ENCODE measurements at places on chromosomes 12 and 14.

- no peak for DNase-seq
These were observed 155.5 kb downstream of the KIF21A start for GRCh38 chr12:39287409-39287808.

DNA sequence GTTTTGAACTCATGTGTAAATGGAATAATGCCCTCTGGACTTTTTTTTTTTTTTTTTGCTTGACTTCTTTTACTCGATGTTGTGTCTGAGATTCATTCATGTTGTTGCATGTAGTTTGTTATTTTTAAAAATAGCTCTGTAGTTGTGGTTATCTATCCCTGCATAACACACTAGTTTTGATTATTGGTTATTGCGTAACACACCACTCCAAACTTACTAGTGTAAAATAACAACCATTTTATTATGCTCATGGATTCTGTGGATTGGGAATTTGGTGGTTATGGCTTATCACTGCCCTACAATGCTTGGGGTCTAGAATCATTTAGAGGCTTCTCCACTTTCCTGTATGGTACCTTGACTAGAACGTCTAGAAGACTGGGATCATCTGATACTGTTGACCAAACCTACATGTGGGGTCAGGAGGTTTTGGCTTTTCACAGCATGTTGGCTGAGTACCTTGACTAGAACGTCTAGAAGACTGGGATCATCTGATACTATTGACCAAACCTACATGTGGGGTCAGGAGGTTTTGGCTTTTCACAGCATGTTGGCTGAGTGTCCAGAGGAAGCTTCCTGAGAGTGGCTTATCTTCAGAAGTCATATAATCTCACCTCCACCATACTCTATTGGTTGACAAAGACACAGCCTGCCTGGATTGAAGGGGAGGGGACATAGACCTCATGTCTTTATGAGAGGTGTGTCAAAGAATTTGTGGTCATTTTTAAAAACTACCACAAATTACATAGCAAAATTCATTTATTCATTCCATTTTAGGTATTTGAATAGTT, 11.6 kb downstream of the VRK1 start:
- no peak for DNase-seq

DNA sequence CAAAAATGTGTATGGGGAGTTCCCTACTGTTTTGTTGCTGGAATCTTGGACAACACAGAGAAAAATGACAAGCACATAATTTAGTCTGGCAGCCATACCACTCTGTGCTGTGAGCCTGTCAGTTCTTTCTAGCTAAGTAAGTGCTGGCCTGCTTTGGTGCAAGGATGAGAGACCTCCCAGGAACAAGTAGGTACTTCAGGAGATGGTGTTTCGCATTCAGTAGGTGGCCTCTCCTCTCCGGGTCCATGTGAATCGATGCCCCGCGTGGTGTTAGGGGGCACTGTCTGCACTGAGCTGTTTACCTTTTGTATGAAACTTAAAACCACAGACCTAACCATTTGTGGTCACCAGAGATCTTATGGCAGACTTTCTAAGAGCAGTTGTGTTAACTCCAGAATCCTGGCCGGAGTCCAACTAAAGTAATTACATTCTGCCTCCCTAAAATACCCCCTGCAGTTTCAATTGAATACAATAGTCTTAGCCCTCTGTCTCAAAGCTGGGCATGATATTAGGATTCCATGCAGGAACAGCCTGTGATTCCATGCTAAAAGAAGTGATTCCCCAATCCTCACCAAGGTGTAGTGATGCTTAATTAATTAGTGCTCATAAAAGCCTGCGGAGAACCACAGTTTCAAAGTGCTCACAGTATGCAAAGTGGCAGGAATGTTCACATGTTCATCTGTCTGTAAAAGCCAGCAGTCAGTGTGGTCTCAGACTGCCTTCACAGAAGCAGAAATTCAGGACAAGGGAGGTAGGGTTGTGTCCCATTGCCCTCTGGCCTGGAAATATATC, 64.2 kb downstream of the LLPH start:
- no peak for DNase-seq

GRCh38 chr12:24173067-24173466, 223.6 kb upstream of the SOX5 start:
- DNase-seq = no peak

DNA sequence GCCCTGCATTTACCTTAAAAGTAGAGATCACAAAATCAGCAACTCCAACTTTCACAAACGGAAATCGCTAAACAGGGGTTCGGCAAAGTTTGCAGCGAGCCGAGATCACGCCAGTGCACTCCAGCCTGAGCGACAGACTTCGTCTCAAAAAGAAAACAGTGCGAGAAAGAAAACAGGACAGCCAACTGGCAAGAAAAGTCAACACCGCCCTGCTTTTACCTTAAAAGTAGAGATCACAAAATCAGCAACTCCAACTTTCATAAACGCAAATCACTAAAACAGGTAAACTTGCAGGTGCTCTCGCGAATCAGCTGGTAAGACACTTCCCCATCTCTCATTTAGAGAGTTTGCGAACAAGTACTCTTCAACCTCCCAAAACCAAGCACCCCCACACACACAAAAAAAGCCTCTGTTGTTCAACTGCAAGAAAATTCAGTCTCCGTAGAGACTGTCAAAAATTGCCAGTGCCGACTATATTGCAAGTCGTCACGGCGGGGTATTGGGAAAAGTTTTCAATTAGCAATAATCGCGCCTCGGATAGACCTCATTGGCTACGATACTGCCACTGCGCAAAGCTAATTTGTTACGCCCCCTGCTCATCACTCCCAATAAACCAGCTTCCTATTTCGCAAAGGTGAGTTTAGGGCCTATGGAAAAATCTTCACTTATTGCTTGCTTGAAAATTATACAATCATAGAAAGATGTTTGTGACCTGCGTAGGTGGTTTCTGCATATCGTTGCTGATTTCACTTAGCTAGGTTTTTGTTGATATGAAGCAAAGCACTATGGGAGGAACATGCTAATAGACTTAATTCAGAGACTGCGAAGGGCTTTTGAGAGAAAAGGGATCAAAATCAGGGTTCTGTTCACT, at the start of gene RNU4-1:
TSS of gene RNU4-1 (minus strand) at position 577 of the 871 bp plus-strand sequence.
- peak; percentile 93 for DNase-seq

DNA sequence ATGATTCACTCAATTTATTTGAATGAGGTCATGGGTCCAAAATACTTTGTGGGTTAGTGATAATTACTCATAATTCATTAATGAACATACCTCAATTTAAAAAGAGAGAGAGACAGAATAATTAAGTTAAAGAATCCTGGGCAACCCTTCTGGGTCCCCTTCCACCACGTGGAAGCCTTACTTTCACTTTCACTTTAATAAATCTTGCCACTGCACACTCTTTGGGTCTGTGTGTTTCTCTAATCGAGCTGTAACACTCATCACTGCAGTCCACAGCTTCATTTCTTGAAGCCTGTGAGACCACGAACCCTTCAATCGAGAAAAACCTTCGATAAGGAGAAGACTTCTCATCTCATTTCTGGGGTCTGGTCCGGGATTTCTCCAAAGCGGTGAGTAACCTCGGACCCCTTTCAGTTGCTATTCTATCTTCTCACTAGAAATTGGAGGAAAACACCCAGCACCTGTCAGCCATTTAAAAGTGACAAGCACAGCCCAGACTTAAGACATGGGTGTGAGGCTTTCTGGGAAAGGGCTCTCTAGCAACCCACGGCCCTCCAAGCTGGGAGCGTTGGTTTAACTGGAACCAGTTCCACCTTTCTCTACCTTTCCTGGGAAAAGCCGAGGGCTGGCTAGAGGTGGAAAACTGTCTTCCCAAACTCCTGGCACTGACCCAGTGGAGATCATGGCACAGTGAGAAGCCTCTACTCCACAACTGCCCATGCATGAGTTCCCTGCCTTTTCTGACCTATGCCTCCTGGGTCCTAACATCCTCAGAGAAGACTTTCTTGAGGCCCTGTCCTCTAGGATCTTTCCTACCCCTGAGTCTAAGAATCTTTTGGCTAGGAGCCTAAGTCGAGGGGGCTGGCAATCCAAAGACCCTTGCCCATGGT, 148.8 kb upstream of the ATF7IP start:
- DNase-seq = peak; percentile 62

- DNase-seq = no peak
These were observed 37.0 kb upstream of the TMX1 start for GRCh38 chr14:51202914-51203665.

DNA sequence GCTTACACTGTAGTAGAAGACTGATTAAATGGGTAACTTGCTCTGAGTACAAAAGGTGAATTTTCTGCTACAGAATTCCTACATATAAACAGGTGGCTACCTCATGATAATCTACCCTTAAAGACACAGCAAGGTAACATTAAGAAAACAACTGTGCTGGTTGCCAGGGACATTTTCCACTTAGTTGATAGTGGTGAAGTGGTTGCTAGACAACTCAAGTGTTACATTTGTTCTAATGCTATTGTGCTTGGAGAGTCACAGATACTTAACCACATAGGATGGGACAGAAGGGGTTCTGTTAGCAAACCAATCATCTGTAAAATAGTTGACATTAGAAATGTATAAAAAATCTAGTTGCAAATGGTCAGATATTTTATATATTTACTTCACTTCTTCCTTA, 870.3 kb upstream of the SEL1L start:
- DNase-seq = no peak

- no peak for DNase-seq
These were observed 84.2 kb downstream of the PIWIL1 start for GRCh38 chr12:130421896-130422295.

GRCh38 chr12:12890543-12891079, 751 bp upstream of the GPRC5A start:
- peak; percentile 29 for DNase-seq

DNA sequence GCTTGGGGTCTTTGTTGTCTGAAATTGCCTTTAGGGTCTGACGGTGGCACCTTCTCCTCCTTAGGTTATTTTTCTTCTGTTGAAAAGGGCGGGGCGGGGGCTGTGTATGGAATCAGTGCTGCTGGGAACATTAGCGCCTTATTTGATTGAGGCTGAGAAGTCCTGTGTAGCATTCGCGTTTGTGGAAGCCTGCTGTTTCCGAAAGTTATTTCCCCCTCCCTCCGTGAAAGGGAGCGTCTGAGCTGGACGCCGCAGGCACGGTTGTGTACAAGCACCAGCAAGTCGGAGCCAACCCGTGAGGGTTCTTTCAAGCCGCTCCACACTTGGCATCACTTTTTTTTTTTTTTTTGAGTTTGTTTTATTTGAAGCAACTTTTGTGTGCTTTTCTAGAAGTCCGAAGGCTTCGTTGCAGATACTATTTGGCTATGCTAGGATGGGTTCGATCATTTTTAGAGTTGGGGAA, 1.1 kb downstream of the SYNE2 start:
- DNase-seq = peak; percentile 71

DNA sequence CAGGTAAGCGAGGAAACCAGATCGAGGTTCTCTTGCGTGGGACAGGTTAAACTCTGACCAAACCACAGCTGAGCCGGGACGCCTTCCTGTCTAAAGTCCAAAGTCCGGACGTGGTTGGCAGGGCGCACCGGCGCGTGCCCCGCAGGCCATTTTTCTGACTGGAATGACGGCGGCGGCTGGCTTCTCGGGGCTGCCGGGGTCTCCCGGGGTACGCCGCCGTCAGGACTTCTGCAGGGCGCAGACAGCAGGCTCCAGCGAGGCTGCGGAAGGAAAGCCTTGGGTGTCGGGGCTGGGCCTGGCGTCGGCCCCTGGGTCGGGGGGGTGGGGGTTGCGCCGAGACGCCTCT, 32.8 kb downstream of the MIA2 start:
- no peak for DNase-seq

GRCh38 chr14:95193081-95193480, 35.8 kb upstream of the DICER1 start:
- no peak for DNase-seq

GRCh38 chr14:29233188-29233587, 466.6 kb downstream of the FOXG1 start:
- no peak for DNase-seq

DNA sequence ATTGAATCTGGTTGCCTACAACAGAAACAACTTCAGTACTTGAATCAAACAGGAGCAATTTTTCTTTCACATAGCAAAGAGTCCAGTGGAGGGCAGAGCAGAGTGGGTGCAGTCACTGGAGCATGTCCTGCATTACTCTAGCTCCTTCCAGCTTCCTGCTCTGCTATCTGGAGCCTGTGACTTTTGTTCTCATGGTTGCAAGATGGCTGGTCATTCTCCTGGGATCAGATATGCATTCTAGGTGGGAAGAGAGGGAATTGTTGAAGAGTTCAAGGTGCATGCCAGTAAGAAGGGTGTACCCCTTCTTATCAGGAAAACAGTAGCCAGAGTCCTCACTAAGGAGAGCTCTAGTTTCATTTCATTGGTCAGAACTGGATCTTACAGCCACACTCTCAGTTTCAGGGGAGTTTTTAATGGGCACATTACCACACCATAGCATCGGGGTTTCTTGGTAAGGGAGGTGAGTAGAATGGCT, 8.0 kb downstream of the IFT43 start:
- no peak for DNase-seq

GRCh38 chr12:120642826-120643225, 2.4 kb downstream of the CABP1 start:
- no peak for DNase-seq

GRCh38 chr12:32944195-32944594, 47.6 kb upstream of the PKP2 start:
- DNase-seq = no peak

DNA sequence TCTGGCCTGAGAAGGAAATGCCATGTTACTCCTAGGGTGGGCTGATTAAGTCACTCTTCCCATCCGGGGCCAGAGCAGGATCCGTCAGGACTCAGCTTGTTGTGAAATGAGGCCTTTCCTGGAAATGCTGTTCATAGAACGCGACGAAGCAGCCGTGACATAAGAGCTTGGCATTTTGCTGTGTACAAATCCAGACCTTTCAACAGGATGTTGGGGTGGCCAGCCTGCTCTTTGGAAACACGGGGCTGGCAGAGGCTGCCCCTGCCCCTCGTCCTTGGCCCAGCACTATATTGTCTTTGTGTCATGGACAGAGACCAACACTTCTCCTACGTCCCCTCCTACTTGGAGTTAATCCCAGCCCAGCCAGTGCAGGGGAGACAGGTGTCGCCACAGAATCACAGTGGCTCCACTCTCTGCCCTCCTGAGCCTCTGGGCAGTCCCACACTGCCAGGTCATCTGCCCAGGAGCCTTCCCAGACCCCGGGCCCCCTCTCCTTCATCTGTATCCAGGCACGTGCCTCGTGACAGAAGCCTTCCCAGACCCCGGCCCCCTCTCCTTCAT, 18.6 kb upstream of the EIF5 start:
- no peak for DNase-seq

DNA sequence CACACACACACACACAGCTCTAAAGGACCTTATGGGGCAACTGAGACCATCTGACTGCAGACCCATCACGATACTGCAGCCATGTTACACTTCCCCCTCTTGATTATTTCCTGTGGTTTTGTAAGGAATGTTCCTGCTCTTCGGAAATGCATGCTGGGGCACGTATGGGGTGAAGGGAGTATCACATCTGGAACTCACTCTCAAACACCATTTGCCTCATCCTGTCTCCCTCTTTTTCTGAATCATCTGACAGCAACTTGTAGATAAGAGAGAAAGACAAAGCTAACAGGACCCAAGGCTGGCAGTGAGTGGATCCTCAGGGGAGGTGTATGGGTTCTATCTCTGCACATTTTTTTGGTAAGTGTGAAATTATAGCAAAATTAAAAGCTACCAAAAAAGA, 50.3 kb downstream of the RIMBP2 start:
- no peak for DNase-seq

Data from CD4-positive, alpha-beta T cell treated with Interleukin-17A for 1 hour (primary cell).